Nephron progenitor cell (in vitro differentiated cells): ENCODE measurements at places on chromosomes 12 and 14.

GRCh38 chr14:101584055-101584859, 23.0 kb downstream of the DIO3 start:
- peaks cover 40% of the 10 kb centered on the region for H3K27me3 ChIP-seq
- no peaks in the 10 kb centered on the region for H3K36me3 ChIP-seq
- no peak overlapping the region for H3K27ac ChIP-seq
- no peak for DNase-seq
- peaks cover 36% of the 10 kb centered on the region for H3K4me1 ChIP-seq
- no peak overlapping the region for H3K4me3 ChIP-seq

GRCh38 chr12:72282721-72283120, 10.6 kb downstream of the TRHDE start:
- DNase-seq: no peak
- H3K4me3 ChIP-seq: no peak overlapping the region
- H3K27me3 ChIP-seq: peaks cover 9% of the 10 kb centered on the region
- H3K27ac ChIP-seq: no peak overlapping the region
- H3K36me3 ChIP-seq: no peaks in the 10 kb centered on the region
- no peaks in the 10 kb centered on the region for H3K4me1 ChIP-seq

DNA sequence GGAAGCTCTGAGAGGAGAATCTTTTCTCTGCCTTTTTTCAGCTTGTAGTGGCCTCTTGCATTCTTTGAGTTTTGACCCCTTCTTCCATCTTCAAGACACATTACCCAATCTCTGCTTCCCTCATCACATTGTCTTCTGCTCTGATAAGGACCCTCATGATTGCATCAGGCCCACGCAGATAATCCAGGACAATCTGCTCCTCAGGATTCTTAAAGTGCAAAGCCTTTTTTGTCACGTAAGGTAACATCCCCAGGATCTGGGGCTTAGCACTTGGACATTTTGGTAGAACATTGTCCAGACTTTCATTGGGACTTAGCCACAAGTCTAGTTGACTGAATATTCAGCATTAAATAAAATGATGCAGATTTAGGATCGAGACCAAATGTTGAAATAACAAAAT, 521.2 kb downstream of the RMST start:
- H3K4me3 ChIP-seq: no peak overlapping the region
- H3K36me3 ChIP-seq: peaks cover 14% of the 10 kb centered on the region
- H3K4me1 ChIP-seq: no peaks in the 10 kb centered on the region

GRCh38 chr14:101628975-101629374, 67.7 kb downstream of the DIO3 start:
- no peaks in the 10 kb centered on the region for H3K36me3 ChIP-seq
- H3K4me1 ChIP-seq: peaks cover 17% of the 10 kb centered on the region
- DNase-seq: no peak
- no peak overlapping the region for H3K4me3 ChIP-seq

- DNase-seq: no peak
- no peak overlapping the region for H3K4me3 ChIP-seq
- H3K4me1 ChIP-seq: no peaks in the 10 kb centered on the region
- no peak overlapping the region for H3K27ac ChIP-seq
Observed at GRCh38 chr12:19093218-19093617, 36.3 kb upstream of the PLEKHA5 start.

DNA sequence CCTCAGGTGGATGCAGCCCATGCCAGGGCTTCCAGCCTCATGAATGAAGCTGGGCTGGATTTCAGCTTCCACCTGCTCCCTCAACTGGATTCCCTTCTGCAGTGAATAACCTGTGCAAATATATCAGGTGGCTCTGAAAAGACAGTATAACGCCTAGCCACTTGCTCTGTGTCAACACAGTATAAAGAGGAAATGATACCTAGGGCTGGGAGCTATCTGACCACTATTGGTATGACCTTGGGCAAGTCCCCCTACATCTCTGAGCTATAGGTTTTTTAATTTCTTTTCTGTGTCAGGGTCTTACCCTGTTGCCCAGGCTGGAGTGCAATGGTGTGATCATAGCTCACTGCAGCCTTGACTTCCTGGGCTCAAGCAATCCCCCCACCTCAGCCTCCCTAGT, 19.8 kb downstream of the ISM2 start:
- peaks cover 52% of the 10 kb centered on the region for H3K4me1 ChIP-seq
- no peak overlapping the region for H3K4me3 ChIP-seq
- H3K36me3 ChIP-seq: no peaks in the 10 kb centered on the region
- H3K27me3 ChIP-seq: peaks cover 13% of the 10 kb centered on the region
- no peak overlapping the region for H3K27ac ChIP-seq

GRCh38 chr12:108356835-108357806, 18.0 kb upstream of the CMKLR1 start:
- no peaks in the 10 kb centered on the region for H3K36me3 ChIP-seq
- H3K27ac ChIP-seq: no peak overlapping the region
- H3K4me1 ChIP-seq: peaks cover 48% of the 10 kb centered on the region
- H3K4me3 ChIP-seq: peak overlapping the region; percentile 48
- no peaks in the 10 kb centered on the region for H3K27me3 ChIP-seq
- no peak for DNase-seq

- H3K36me3 ChIP-seq: no peaks in the 10 kb centered on the region
- peak; percentile 83 for DNase-seq
- no peak overlapping the region for H3K27ac ChIP-seq
- H3K4me1 ChIP-seq: peaks cover 70% of the 10 kb centered on the region
- H3K27me3 ChIP-seq: peaks cover 32% of the 10 kb centered on the region
Observed at GRCh38 chr14:64823305-64823861, 56.3 kb downstream of the SPTB start.

GRCh38 chr14:65872536-65872935, 460.0 kb downstream of the FUT8 start:
- no peak overlapping the region for H3K27ac ChIP-seq
- H3K4me3 ChIP-seq: no peak overlapping the region
- no peaks in the 10 kb centered on the region for H3K4me1 ChIP-seq
- no peak for DNase-seq
- H3K36me3 ChIP-seq: no peaks in the 10 kb centered on the region

DNA sequence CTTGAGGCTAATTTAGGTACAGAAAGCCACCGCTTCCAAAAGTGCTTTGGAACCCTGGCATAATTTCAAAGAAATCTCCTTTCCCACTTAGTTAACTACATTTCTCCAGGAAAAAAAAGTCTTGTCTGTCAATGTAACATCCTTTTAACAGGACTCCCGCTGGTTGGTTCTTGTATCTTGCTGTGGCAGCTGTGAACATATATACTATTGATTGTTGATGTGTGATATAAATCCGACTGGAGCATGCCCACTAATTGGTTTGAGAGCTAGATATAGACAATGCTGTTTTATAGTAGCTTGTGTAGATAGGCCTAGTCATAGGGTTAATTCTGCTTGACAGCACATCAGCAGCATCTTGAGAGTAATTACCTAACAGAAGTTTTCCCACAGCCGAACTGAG, 89.6 kb downstream of the MSRB3 start:
- peaks cover 5% of the 10 kb centered on the region for H3K4me1 ChIP-seq
- H3K27me3 ChIP-seq: no peaks in the 10 kb centered on the region
- H3K27ac ChIP-seq: peak overlapping the region; percentile 25
- DNase-seq: no peak

- no peaks in the 10 kb centered on the region for H3K4me1 ChIP-seq
- H3K4me3 ChIP-seq: no peak overlapping the region
- peaks cover 9% of the 10 kb centered on the region for H3K27me3 ChIP-seq
- peaks cover 55% of the 10 kb centered on the region for H3K36me3 ChIP-seq
- DNase-seq: peak; percentile 93
- no peak overlapping the region for H3K27ac ChIP-seq
Observed at GRCh38 chr12:133080026-133080367, 726 bp upstream of the ZNF140 start.

DNA sequence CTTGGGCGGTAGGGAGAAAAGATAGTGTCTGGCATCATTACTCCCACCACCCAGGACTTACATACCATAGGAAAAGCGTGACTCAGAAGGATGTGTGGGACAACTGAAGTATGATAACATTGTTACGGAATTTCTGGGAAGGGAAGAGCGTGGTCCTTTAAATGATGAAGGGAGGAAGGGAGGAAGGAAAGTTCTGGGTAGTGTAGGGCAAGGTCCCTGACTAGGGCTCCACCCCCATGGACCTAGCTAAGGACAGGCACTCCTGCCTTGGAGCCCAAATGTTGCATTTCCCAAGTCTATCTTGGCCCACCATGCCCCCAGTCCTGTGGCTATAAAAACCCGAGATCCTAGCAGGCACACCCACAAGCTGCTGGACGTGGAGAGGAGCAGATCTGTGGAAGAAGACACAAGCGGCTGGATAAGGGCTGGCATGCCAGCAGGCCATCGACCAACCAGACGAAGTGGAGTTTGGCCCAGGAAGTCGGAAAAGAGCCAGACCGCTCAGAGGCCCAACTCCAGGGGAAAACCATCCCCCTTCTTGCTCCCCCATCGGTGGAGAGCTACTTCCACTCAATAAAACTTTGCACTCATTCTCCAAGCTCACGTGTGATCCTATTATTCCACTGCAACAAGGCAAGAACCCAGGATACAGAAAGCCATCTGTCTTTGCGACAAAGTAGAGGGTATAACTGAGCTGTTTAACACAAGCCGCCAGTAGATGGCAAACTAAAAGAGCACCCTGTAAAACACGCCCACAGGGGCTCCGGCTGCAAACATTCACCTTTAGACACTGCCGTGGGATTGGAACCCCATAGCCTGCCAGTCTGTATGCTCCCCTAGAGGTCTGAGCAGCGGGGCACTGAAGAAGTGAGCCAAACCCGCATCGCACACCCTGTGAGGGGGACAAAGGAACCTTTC, 23.0 kb upstream of the RAB21 start:
- no peak overlapping the region for H3K4me3 ChIP-seq
- H3K36me3 ChIP-seq: no peaks in the 10 kb centered on the region
- no peak for DNase-seq
- H3K27me3 ChIP-seq: peaks cover 3% of the 10 kb centered on the region
- H3K27ac ChIP-seq: no peak overlapping the region
- no peaks in the 10 kb centered on the region for H3K4me1 ChIP-seq

GRCh38 chr14:91032248-91032647, 28.2 kb downstream of the RPS6KA5 start:
- peaks cover 9% of the 10 kb centered on the region for H3K4me1 ChIP-seq
- H3K4me3 ChIP-seq: no peak overlapping the region
- DNase-seq: no peak
- H3K27me3 ChIP-seq: no peaks in the 10 kb centered on the region
- no peak overlapping the region for H3K27ac ChIP-seq

DNA sequence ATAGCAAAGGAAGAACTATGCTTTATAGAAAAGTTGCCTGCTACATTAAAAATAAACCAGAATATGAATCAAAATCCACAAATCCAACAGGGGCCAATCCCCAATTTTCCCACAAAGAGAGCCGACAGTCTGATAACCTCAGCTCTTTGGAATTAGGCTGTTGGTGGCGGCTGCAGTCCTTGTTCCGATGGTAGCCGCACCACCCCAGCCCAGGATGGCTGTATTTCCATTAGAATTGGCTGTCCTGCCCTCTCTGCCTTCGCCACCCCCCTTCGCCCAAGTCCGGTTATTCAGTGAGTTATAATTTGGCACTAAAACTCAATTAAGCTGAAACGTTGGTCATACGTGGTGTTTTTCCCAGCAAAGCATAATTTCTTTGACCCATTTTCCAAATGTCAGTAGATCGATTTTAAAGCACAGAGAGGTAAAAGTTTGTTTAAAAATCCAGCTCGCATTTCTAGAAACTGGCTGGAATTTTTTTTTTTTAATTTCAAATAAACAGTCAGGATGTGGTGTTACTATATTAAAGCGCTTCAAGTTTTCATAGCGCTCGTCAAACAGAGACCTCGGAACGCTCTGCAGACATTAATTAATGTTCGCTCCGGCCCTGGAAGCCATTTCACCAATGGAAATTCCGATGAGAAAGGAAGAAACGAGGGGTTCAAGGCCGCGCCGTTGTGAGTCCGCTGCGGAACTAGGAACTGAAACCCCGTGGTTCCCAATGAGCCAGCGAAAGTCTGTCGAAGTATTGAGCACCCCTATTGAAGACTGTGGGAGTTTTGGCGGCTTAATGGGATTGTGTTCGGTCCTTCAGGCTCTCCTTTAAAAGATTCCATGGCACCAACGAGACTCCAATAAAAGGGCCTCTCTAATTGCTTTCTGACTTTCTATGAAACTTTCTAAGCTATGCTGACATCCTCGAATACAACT, 104.8 kb upstream of the DIO3 start:
- peaks cover 22% of the 10 kb centered on the region for H3K4me1 ChIP-seq
- H3K4me3 ChIP-seq: peak overlapping the region; percentile 62
- DNase-seq: no peak
- peaks cover 84% of the 10 kb centered on the region for H3K27me3 ChIP-seq
- no peak overlapping the region for H3K27ac ChIP-seq
- no peaks in the 10 kb centered on the region for H3K36me3 ChIP-seq

DNA sequence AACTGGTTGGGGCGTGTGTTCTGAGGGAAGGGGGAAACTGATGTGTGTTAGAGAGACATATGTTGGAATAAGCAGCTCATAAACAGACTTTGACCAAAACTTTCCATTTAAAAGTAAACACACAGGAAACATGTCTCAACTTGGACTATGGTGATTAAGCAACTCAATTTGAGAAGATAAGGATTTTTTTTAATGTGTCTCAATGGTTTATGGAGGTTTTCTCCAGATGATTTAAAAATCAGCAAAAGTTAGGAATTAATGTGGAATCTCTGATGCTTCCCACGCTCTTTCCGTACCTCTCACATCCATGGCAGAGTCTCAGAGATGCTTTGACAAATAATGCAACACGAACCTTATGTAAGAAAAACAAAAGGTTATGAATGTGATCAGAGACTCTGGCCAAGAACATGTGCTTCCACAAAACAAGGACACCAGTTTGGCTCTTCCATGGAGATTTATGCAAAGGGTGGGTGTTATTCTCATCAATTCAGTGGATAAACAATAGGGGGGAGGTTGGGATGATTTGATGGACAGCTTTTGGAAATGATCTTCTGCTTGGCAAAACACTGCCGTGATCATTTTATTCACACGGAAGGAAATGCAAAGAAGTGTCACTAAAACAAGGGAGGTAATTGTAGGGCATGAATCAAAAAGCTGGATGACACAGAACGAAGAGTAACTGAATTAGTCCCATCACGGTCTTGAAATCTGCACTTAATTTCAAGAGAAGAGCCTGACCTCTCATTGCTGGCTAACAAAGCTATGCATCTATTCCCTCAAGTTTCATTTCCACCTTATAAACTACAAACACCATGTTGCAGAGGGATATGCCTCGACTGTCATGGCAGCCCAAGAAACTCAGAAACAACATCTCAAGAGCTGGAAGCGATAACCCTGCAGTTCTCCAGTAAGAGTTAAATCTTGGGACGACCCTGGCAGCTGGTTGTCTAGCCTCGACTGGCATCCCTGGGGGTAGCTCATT, 76.5 kb downstream of the FOXN3 start:
- peaks cover 5% of the 10 kb centered on the region for H3K27me3 ChIP-seq
- peak overlapping the region; percentile 96 for H3K27ac ChIP-seq
- H3K36me3 ChIP-seq: peaks cover 22% of the 10 kb centered on the region
- peak overlapping the region; percentile 21 for H3K4me3 ChIP-seq
- DNase-seq: no peak
- H3K4me1 ChIP-seq: peaks cover 53% of the 10 kb centered on the region

DNA sequence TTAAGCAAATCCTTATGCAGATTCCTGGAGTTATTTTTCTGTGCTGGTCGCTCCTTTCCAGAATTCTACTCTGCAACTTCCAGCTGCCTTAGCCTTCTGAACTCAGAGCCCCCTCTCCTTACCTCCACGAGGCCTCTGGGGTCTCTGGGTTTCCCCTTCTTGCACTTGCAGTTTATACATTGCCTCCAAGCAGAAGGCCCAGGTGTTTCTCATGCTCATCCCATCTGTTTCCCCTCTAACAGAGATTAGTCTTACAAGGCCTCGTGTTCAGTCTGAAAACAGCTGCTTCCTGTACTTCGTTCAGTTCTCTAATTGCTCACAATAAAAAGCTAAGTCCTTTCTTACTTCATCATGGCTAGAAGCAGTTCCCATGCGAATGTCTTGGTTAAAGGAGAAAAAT, 134.4 kb upstream of the FGD4 start:
- H3K4me3 ChIP-seq: no peak overlapping the region
- H3K36me3 ChIP-seq: no peaks in the 10 kb centered on the region
- DNase-seq: no peak
- H3K27ac ChIP-seq: peak overlapping the region; percentile 86
- peaks cover 28% of the 10 kb centered on the region for H3K4me1 ChIP-seq
- H3K27me3 ChIP-seq: peaks cover 3% of the 10 kb centered on the region
